ENCODE measurements at places on chromosomes 4 and X.

GRCh38 chrX:7444967-7445366 is 297.0 kb upstream of the PUDP start:
- no peak for DNase-seq

DNA sequence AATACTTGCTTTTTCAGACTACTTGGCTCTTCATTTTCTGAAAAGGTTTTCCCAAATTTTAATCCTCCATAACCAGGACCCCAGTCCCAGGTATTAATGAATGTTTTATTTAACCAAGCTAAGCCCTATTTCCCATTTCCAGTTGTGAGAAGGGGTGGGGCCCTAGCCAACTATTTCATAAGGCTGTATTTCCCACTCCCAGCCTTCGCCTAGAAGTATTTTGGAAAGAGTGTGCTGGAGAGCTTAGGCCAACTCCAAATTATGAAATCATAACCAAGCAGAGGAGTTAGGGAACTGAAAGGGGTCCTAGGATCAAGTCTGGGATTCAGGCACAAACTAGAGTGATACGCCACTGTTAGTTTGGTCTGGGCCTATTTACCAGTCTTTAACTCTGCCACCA is 148.4 kb upstream of the GPC4 start:
- DNase-seq: no peak

GRCh38 chr4:157075401-157075800 is 549 bp upstream of the GLRB start:
- DNase-seq: no peak

- no peak for DNase-seq
Observed at GRCh38 chr4:165204462-165204830, 2.9 kb upstream of the KLHL2 start.

GRCh38 chr4:187065396-187065795 is 341.7 kb upstream of the FAT1 start:
- no peak for DNase-seq

- DNase-seq: no peak
Observed at GRCh38 chrX:110409925-110410324, 51.3 kb downstream of the RTL9 start.

GRCh38 chr4:385934-386707 is 48.5 kb downstream of the ZNF141 start:
- no peak for DNase-seq

DNA sequence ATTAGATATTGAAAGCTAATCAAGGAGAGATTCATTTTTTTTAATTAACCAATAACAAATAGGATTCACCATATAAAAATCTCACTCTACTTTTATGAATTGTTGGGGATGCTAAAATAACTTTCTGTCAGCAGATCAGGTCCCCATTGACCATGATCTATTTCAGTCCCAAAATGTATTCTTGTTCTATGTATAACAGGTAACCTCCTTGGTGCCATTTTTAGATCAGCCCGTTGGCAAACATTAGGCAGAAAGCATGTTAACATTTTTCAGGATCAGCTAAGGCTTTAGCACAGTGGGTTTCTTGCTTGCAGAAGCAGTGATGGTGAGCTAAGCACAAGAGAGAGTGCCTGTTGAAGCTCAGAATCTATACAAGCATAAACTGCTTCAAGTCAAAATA is 40.8 kb upstream of the COX7B2 start:
- no peak for DNase-seq

DNA sequence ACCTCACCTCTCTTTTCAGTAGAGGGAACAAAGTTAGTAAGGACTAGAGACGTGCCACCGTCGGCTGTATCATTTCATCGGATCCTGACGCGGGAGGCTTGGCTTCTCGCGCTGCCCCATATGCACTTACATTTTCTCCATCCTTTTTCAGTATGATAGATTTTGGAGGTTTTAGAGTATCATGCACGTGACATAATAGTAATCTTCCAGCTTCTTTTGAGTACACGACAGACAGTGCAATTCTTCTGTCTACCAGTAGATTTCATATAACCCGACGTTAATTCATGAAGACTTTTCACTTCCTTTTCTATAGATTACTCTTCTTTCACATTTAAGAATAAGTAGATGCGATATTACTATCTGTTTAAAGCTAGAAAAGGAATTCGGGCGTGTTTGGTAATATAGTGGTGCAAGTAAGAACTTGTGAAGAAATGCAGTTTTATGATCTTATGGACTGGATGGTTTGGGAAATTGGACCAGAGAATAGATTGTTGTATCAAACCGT is 1.0 kb downstream of the CDS1 start:
- no peak for DNase-seq

DNA sequence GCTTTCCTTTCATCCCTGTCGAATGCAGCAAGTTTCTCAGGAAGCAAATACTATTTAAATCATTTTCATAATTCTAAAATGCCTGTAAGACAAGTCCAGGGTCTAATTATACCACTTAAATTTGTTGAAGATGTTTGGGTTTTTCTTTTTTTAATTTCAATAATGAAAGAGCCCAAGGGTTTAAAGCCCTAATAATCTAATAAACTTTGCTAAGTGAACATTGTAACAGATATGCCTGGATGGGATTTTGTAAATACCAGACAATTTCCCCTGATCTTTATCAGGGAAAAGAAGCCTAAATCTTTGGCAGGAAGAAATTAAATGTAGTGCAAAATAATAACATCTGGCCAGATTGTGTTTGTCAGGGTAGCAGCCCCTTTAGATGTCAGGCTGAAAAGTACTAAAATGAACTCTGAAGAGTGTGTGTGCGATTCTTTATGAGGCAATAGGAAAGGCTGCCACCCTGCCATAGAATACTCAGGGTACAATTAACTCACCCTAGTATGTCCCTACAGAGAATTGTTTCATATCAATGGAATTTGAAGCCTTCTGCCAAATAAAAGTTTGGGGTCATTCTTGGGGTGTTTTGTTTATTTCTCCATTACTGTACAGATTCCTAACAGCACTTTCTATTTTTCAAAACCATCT is 45.6 kb downstream of the GPC3 start:
- DNase-seq: no peak

DNA sequence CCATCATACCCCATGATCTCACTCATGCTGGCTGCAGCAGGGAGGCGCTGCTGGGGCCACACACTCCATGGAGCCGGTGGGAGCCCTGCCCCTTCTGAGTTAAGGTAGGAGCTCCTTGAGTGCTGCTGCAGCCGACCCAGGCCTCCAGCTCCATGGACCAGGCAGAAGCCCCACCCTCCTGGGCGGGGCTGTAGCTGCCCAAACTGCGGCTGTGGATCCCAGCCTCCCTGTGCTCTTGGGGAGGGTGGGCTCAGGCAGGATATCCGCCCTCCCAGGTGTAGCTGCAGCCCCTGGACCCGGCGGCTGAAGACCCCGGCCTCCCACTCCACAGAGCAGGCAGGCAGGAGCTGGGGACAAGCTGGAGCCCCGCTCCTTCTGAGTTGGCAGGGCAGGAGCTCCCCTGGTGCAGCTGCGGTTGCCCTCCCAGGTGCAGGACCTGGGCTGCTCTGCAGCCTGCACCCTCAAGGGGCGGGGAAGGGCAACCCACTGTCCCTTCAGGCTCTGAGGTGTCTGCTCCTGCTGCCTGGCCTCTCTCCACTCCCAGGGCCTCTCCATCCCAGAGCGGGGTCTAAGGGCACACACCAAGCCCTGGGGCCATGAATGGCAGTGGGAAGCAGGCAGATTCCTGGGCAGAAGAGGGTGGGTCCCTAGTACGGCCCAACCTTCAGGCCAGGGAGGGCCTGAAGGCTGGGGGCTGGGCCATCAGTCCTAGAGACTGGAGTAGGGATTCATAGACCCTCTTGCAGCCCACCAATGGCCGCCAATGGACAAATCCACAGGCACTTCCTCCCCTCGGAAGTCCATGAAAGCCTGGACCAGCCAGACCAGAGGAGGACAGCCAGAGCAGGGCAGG is 466.1 kb downstream of the DTHD1 start:
- DNase-seq: no peak

DNA sequence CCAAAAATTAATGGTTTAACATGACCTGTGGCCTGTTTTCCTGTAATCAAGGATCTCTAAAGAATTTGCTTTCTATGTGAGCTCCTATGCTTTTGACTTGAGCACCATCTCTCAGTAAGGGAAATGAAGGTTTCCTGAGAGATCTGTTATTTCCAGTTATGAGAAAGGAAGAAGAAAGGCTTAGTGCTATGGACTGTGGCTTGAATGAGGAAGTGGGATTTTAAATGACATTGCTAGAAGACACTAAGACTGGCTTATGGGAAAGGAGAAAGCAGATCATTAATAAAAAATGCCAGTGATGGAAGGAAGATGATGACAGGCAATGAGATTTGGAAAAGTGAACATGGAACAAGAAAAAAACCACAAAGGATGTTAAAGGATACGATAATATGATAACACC is 285.4 kb downstream of the OPHN1 start:
- DNase-seq: no peak

- DNase-seq: no peak
Observed at GRCh38 chr4:158458271-158458895, 63.3 kb upstream of the RXFP1 start.

GRCh38 chrX:68568136-68568535 is 69.3 kb downstream of the YIPF6 start:
- DNase-seq: no peak

- DNase-seq: no peak
Observed at GRCh38 chr4:7416745-7417432, 17.8 kb downstream of the PSAPL1 start.
